ENCODE measurements at places on chromosomes 12 and 14.
A peak's percentile ranks its signal among the peaks of the same experiment; 100 is the strongest.

DNA sequence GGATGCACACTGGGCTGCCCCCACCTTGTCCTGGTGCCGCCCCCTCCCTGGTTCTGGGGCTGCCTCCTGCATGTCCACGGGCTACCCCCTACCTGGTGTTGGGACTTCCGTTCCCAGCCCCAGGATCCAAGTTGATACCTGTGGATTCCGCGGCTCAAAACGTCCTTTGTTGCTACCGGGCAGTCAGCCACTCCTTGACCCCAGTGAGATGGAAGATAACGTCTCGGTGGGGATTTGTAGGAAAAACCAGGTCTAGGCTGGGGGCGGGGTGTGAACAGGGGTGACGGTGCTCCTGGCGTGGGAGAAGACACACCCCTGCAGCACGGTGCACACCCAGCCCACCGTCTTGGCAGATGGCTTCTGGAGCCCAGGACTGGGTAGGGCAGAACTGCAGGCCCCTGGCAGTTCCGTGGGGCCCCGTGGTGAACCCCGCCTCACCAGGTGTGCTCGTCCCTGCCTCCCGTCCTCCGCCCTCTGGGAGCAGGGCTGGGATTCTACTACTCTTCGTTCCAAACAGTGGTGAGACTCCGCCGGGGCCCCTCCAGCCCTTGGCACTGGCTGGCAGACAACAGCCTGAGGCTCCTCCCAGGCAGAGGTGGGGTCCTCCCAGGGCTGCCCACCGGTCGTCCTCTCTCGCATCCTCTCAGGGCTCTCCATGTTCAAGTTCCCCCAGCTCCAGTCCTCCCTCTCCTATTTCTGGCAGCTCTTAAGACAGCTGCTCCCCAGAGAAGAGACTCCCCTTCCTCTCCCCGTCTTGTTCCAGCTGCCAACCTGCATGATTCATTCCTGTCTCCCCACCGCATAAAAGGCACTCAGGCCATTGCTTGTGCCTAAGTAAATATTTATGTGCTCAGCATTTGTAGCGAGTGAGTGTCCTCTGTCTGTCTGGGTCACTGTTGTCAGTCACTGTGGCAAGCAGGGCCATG, 75.5 kb downstream of the FBXL14 start:
- no peak for ATAC-seq

GRCh38 chr12:14514154-14514842, 53.4 kb downstream of the PLBD1 start:
- ATAC-seq: no peak

GRCh38 chr12:143964-144649, 69.8 kb downstream of the SLC6A12 start:
- ATAC-seq: no peak

DNA sequence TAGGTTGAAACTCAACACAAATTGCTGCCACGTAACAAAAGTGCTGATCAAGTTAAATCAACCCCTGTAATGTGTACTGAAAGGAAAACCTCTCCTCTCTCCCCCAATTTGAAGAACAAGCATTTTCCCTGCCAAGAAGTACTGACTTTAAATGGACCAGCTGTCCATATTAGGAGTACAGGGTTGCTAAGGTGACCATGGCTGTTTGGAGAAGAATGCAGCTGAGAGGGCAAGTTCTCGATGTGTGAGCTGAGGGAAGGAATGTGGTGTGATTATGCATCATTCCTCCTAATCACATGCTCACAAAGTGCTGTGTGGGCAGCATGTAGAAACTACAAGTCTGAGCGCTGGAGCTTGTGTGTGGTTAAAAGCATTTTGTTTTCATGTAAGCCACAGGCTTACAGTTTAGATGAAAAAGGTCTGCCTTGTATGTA, 50.9 kb upstream of the CCT2 start:
- peak; percentile 100 for ATAC-seq

DNA sequence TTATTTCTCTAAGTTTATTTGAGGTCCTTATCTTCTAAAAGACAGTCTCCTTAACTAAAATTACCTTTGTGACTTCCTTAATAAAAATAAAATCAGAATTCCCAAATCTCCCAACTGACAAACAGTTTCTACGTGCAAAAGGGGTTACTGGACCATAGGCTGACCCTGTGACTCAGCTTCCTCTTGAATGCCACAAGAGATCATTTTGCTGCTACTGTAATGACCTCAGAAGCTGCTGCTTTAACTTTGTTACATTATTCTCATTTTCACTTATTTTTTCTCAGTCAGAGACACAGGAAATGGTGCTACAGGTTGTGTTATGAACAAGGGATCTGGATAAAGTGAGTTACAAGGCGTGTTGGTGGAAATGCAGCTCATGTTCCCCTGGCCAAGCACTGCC, 132.2 kb upstream of the TMTC2 start:
- ATAC-seq: no peak

GRCh38 chr12:124681779-124682391, 114.5 kb upstream of the NCOR2 start:
- peak; percentile 61 for ATAC-seq

DNA sequence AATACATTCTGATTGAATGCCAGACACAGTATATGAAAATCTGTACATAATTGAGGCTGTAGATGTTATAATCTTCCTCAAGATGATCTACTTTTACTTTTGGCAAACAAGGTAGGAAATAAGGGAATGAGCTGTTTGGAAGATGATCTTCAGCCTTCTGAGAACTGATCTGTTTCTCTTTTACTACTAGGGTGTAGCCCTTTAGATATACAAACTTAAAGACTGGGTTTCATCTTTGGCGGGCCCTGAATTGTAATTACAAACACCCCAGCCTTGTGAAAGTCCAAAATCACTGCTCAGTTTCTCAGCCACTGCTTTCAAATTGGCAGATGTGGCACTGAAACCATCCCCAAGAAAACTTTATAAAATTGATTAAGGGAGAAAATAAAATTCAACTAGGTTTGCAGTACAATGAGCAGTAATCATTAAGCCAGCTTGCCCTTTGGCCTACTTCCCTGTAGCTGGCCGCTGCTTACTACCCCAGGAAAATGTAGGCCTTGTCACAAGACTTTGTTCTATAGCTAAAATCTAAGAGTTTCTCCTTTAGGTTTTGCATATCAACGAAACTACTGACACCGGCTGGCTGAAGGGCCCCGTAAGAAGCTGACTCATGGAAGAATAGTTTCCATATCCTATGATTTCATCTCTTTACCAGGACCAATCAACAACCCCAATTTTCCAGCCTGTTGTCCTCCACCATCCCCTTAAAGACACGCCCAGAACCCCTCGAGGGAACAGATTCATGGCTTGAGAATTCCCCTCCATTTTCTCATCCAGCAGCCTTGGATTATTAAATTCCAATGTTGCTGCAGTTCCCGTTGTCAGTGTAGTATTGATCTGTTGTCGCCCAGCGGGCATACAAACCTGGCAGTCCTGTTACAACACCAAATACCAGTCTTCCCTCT, 210.8 kb downstream of the PCNX1 start:
- ATAC-seq: no peak

GRCh38 chr12:29216266-29216665, 67.2 kb downstream of the FAR2 start:
- ATAC-seq: no peak

- ATAC-seq: peak; percentile 82
These were observed 1.6 kb downstream of the SLC16A7 start for GRCh38 chr12:59597385-59597781.

DNA sequence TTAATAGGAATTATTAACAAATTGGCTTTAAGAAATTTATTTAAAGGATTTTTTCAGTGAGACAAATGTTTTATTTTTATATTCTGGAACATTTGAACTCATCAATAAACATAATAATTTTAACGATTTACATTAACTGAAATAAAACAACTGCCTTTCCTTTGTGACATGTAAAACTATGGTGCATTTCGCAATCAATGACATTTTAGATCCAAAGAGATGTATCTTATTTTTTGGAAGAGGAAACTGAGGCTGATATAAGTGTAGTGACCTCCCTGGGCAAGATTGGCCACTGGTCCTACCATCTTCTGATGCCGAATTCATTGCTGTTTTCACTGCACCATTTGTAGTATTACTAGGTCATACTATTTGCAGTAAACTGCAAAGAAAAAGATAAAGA, 2.5 kb upstream of the RNU6-8 start:
- ATAC-seq: no peak

DNA sequence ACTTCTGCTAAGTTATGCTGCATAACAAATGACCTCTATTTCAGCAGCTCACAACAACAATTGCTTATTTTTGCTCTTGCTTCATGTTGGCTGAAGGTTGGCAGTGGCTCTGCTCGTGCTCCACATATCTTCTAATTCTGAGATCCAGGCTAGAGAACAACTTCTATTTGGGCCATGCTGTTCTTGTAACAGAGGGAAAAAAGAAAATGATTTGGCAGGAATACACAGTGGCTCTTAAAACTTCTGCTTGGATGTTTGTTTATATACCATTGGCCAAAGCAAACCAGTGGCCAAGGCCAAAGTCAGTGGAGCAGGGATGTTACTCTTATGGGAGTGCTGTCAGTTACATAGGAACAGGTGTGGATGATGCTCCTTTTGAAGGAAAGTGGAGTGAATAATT, 32.1 kb downstream of the GPHN start:
- ATAC-seq: no peak

- peak; percentile 95 for ATAC-seq
These were observed 19.4 kb downstream of the PPP1R36 start for GRCh38 chr14:64569138-64569631.

GRCh38 chr12:94150240-94151121, 2.1 kb downstream of the PLXNC1 start:
- ATAC-seq: no peak

DNA sequence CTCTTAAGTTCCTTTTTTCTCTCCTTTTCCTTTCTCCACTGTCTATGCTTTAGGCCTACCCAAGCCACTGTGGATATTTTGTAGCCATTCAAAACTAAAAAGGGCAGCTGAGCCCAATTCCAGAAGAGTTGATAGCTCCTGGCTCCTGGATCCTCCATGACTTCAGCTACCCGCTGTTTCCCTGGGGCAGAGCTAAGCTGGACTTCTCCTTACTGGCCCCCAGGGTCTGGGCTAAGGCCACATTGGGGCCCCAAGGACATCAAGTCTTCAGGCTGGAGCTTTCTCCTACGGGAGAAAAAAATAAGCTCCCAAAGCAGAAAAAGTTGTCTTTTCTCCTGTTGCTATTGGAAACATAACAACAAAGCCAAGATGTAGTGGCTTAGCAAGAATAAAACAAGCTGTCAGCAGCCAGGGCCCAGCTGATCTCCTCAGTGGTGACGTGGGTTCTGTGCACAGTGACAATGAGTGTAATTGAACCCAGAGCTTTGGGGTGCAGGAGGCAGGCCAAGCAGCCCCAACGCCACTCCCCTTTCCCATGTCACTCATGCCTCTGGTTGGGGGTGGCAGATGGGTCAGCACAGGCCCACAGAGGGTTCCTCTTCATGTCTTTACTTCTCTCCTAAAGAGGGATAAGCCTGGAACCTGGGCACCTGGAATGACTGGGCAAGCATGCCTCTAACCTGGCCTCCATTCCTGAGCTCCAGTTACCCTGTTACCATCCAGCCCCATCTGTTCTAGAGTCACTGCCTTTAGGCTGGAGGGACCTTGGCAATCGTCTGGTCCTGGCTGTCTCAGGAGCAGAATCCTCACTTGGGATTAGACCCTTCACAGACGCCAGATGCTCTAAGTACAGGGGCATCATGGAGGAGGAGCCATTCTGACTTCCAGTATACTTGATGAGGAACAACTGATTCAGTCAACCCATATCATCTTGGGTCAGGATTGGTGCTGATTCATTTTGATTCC, 171.2 kb downstream of the ZFP36L1 start:
- ATAC-seq: peak; percentile 77

- peak; percentile 57 for ATAC-seq
These were observed 44.0 kb downstream of the ARMH4 start for GRCh38 chr14:58107947-58108552.

DNA sequence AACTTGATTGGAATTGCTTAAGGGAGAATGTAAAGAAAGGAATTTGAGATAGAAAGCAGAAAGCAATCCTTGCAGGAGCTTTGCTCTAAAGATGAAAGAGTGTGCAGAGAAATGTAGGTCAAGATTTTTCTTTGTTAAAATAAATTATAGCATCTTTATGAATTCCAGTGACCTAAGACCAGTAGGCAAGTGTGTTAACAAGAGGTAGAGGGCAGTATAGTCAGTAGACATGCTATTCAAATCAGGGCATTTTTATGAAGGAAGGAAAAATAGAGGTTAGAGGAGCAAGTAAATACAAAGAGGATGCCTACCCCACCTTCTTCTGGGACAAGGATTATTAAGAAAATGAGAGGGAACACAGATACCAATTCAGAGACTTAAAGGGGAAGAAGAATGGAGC, 148.5 kb downstream of the PLCZ1 start:
- ATAC-seq: no peak

- no peak for ATAC-seq
These were observed 109.7 kb downstream of the ADGRD1 start for GRCh38 chr12:131063413-131063812.

GRCh38 chr14:104107101-104107581, 21.6 kb downstream of the ASPG start:
- no peak for ATAC-seq

GRCh38 chr14:54743382-54743781, 159.2 kb downstream of the GCH1 start:
- ATAC-seq: no peak

DNA sequence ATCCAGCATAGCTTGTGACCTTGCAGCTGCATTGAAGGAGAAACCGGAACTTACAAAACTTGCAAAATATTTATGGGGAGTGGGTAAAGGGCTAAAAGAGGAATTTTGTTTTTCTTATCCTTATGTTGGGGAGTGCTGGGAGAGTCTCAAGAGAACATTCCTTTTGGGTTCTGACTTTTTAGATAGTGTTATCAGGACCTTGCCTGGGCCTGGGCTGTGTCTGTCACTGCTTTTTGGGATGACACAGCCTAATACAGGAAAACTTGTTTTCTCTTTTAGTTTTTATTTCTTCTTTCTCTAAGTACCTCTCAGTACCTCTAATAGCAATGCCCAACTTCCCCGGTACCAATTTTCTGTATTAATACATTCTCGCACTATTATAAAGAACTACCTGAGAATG, 850.6 kb downstream of the RPS29 start:
- no peak for ATAC-seq

GRCh38 chr12:25107920-25108319, 87.0 kb downstream of the DNAI7 start:
- ATAC-seq: no peak

DNA sequence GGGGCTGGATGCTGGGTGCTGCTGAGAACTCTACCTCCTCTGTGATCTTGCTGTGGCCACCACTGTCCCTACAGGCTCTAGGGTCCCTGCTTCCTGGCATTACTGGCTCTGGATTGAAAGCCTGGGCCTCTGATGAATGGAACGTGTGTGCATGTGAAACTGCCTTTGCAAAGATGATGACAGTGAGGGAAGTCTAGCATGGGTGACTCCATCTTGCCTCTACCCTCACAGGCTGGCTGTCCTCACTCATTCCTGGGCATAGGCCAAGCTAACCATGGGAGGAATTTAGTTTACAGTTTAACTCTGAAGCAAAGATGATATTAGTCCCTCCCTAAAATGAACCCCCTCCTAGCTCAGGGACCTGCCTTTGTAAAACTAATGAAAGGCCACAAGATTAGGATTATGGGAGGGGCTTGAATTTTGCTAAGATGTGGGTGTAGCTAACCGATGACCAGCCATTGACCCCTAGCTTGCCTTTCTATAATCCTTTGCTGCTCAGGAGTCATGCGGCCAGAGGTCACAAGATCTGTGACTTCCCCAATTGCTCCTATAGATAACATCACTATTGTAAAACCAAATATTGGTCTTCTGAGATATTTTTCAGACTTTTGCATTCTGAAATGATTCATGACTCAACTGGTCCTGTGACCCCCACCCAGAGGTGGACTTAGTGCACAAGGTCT, 2.2 kb upstream of the C1S start:
- no peak for ATAC-seq

Data from gastroesophageal sphincter (tissue), 4 donors.